ENCODE measurements at places on chromosomes 7 and 10.

GRCh38 chr10:1037098-1037497 is 11.4 kb upstream of the IDI2 start:
- no peak for DNase-seq

GRCh38 chr7:18806177-18806576 is 310.6 kb downstream of the HDAC9 start:
- DNase-seq, result no peak

DNA sequence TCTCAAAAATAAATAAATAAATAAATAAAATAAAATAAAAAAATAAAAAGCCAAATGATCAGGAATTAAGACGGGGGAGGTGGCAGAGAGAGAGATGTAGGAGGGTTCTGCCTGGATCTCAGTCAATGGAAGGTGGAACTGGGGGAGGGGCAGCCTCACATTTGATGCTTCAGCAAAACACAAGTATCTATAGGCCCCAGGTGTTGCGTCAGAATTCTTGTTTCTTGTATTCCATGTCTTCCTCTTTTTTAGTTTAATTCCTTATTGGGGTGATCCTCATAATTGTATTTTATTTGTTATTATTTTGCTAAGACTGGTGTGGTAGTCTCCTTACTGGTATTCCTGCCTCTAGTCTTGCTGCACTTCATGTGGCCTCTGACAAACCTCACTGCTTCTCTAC is 41.4 kb upstream of the SMARCD3 start:
- DNase-seq, result no peak

- DNase-seq, result no peak
Observed at GRCh38 chr7:94286111-94286510, 108.6 kb upstream of the COL1A2 start.

- no peak for DNase-seq
Observed at GRCh38 chr10:62734781-62735463, 69.6 kb upstream of the ADO start.

- DNase-seq, result no peak
Observed at GRCh38 chr10:100894589-100895294, 18.0 kb upstream of the SLF2 start.

DNA sequence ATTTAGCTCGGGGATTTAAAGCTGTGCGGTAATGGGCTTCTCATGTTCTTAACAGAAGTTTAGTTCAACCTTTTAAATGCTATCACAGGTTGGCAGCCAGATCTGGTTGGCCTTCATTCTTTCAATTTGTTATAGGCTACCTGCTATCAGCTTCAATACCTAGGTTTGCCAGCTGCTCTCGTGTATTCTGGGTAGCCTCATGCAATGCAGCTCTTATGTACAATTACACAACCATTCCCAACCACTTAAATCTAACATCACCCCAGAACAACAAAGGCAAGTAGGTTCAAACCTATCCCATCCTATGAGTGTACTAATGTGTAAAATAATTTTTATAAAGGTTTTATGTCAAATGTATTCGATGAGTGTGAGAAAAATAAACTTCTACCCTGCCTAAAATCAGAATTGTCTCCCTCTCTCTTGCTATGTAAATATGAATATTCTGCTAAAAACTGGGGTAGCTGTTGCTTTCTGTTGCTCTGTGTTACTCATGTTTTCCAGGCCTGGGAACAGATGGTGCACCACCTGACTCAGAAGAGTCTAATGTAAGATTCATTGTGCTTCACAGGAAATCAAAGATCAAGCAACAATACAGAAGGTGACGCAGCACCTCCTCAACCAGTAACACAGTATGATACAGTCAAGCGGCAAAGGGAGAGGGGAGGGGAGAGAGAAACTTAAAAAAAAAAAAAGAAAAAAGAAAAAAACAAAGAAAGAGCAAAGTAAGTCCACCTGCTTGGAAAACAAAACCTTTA is 188.6 kb downstream of the ETV1 start:
- DNase-seq, result no peak

- DNase-seq, result no peak
Observed at GRCh38 chr7:2120841-2121830, 111.6 kb downstream of the MAD1L1 start.

GRCh38 chr10:91123261-91123660 is 97.2 kb upstream of the PCGF5 start:
- DNase-seq, result no peak

DNA sequence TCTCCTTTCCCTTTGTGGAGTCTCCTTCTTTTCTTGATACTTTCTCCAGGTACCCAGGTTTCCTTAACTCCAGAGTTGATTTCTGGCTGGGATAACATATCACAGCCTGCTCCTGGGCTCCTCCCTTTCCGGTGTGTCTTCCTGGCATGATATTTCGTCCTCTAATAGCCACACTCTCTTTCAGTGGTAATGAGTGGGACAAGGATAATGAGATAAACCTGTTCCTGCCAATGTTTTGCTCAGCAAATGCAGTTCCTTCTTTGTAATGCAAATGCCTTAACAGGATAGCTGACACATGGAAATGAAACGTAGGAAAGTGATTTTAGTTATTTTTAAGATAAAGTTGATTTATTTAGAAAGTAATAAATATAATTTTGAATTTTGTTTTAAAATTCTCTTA is 168.6 kb downstream of the NRP1 start:
- no peak for DNase-seq

- no peak for DNase-seq
Observed at GRCh38 chr10:2392145-2392812, 655.0 kb upstream of the ADARB2 start.

DNA sequence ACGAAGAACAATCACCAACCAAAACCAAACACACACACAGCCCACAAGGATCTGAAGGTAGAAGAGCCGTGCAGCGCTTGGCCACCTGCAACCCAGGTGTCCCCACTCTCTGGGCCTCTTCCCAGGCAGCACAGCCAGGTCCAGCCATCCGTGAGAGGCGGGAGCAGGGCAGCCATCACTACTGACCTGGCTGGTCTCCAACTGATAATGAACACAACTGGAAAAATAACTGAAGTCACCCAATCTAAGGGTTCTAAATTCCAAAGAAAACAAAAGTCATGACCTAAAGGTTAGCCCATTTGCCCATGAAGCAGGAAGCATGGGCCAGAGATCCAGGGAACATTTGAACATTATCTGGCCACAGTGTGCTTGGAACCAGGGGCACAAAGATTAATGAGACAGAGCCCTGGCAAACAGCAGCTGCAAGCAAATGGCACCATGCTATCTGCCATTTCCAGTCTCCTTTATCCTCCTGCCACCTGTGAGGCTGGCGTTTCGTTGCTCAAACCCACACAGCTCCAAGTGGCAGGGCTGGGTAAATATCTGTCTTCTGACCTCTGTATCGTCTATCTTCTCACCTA is 207.9 kb downstream of the TNS3 start:
- DNase-seq, result no peak

DNA sequence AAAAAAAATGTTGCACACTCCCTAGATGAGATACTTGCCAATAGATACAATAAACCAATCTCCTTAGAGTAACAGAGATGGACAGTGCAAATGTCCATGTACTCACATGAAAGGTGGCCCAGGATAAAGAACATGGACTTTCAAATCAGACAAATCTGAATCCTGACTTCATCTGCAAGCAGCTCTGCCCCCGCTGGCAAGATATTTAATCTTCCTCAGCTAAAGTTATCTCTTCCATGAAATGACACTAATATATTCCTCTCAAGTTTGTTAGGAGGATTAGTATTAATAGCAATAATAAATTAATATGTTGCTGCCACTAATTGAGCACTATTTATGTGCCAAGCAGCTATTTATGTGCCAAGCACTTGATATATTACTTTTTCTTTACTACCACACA is 148.6 kb upstream of the YAE1 start:
- DNase-seq, result no peak

Measured in activated CD4-positive, alpha-beta T cell treated with anti-CD3 and anti-CD28 coated beads for 1 hour (primary cell).